ENCODE measurements at places on chromosomes 7 and 10. TPM values are rescaled to one million over a fixed set of nuclear protein-coding genes. Genes with fewer than 3 reads are reported as not detected.

Gene SHTN1
- total RNA-seq = 6.0 TPM

Gene UTF1
- total RNA-seq = not detected

DNA sequence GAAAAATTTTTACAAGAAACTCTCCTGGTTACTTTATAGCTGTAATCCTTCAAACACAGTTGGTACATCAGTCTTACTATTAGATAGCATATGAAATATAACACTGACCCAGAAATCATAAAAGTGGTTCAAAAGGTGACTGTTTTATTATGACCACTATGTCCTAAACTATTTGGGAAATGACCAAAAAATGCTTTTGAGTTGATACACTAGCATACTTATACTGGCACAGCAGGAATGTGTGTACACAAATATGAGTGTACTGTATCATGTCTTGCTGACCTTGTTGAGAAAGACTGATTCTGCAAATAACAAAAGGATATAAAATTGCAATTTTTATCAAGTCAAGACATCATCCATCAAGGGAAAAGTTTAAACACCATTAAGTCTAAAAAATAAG is 24.3 kb downstream of the CSTF2T start:
- no peak for DNase-seq

DNA sequence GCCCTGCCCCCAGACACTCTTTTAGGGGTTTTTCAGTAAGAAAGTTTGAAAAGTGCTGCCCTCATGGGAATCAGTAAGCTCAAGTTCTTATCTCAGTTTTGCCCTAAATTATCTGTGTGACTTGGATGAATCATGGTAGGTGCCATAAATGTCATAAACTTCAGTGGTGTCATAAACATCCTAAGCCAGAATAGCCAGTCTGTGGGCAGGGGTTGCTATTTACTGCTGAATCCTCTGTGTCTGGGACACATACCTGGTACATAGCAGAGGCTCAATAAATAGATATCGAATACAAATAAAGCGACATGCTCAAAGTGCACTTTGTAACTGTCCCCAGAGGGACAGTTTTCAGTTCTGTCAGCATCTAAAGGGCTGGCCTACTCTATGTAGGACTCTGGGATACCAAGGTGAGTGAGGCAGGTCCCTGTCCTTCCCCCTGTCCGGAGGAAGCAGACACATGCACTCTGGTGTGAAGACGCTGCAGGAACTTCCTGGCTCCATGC is 502.1 kb downstream of the RPS24 start:
- no peak for DNase-seq

Gene NEUROG3
- not detected for total RNA-seq

DNA sequence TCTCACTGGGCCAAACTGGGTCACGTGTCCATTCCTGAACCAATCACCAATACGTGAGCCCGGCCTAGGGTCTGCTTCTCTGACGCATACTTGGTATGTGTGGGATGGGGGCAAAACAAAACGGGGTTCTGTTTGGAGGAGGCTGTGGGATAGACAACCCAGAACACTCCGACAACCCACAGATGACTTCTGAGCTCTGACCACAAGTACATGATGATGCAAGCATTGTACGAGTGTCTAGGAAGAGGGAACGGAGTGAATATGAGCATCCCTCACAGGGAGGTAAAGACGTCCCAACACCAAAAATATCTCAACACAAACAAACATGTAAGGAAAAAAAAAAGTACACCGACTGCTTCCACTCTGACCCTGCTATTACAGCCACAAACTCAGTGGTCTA is 5.6 kb downstream of the DAGLB start:
- no peak for DNase-seq

GRCh38 chr7:37013771-37014170 is 289.5 kb upstream of the AOAH start:
- no peak for DNase-seq

Gene INSYN2A
- not detected for total RNA-seq

GRCh38 chr10:131000743-131001142 is 310.8 kb downstream of the TCERG1L start:
- DNase-seq = no peak

Gene OPALIN
- not detected for total RNA-seq

DNA sequence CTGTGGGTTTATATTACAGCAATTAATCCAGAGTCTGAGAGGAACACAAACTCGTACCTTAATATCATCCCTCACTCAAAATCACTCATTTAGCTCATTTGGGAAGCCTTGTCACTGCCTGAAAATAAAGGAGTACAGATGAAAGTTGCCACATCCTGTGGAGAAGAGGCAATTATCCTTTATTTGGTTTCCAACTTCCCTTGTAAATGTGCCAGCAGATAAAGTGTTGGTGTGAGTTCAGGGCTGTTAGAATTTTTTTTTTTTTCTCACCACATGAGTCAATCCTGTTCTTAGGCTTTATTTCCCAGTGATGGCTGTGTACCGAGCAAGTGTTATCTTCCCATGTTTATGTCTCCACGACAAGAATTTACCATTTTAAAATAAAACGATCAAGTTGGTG is 99.0 kb upstream of the SMIM30 start:
- no peak for DNase-seq

DNA sequence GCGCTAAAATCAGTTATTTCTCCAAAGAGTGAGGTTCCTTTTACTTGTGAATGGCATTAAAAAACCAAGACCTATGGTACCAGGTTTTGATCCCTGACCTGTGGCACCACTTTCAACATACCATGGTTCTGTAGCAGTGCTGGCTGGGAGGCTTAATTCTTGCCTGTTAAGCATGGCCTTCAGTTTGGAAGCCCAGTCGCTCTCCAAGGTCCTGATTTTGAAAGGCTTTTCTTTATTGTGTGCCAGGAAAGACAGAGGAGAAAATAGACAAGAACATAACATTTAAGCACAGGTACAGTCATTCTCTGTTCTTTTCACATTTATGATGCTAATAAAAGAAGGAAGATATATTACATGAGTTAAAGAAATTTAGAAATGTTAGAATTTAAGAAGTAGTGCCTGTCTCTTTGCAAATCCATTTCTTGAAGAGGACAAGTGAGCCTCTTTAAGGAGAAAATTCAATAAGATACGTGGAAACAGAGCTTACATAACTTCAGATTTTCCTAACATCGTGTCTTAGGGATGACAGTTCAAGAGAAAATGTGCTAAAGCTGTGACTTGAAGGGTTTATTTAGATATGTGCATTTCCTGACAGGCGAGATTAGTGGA is 357.6 kb downstream of the DPP6 start:
- DNase-seq = no peak

- DNase-seq = no peak
These were observed 99.2 kb downstream of the RAMP3 start for GRCh38 chr7:45256775-45257174.

GRCh38 chr10:4159173-4159572 is 374.2 kb upstream of the KLF6 start:
- DNase-seq = no peak

Gene ELAPOR2
- 13.1 TPM for total RNA-seq

GRCh38 chr10:79056736-79057391 is 11.9 kb upstream of the ZMIZ1 start:
- no peak for DNase-seq

GRCh38 chr10:122648599-122649428 is 50.8 kb downstream of the C10orf120 start:
- peak; percentile 81 for DNase-seq

Gene NDUFA5
- 313 TPM for total RNA-seq

DNA sequence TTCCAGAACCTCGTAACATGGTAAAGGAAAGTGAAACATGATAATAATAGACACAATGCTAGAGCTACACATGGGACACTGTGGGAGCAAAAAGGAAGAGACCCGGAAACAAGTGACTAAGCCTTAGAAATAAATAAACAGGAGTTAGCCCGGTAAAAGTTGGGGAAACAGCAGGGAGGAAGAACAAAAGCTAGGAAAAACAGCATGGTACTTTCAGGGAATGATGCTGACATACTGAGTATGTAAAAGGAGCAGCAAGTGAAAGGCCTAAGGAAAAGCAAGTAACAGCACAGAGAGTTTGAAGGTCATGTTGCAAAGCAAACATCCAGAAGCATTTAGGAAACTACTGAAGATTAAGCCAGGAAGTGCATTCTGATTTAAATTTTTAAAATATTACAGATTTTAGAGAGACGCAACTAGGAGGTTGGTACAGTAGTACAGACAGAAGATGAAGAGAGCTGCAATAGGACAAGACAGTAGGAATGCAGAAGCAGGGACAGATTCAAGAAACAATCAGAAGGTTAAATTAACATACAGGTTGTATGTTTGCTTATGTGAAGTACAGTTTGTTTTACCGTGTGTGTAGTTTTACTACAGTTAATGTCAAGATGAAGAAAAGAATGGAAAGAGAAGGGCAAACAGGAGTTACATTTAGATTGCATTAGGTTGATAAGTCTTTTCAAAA is 63.7 kb downstream of the ARHGAP12 start:
- DNase-seq = no peak

Gene AKR1D1
- not detected for total RNA-seq

GRCh38 chr7:15972862-15973275 is 286.4 kb upstream of the MEOX2 start:
- peak; percentile 19 for DNase-seq

Gene CADPS2
- 11.8 TPM for total RNA-seq

GRCh38 chr10:77776487-77776886 is 138.9 kb upstream of the KCNMA1 start:
- DNase-seq = no peak
